ENCODE measurements at places on chromosomes 3 and 15. TPM values are rescaled to one million over a fixed set of nuclear protein-coding genes. Genes with fewer than 3 reads are reported as not detected.
A peak's percentile ranks its signal among the peaks of the same experiment; 100 is the strongest.

DNA sequence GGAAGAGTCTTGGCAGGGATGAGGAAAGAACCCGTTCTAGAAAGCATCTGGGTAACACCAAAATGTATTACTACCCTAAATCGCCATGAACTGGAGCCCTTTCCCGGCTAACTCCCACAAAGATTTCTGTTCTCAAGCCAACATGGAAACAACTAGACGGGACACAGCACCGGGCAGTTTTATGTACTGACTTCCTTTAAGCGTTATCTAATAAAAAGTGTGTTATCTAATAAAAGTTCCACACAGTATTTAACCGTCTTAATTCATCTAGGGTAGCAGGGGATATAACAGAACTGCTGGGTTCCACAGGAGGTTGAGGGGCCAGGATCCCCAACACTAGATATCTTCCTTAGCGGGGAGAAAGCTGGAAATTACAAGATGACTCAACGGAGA lies 347 bp upstream of the C3orf62 start:
- H3K36me3 ChIP-seq: no peaks in the 10 kb centered on the region
- no peaks in the 10 kb centered on the region for H3K27me3 ChIP-seq
- peaks cover 10% of the 10 kb centered on the region for H3K4me1 ChIP-seq
- H3K4me3 ChIP-seq: no peak overlapping the region
- H3K27ac ChIP-seq: peak overlapping the region; percentile 81
- DNase-seq: no peak

- H3K4me3 ChIP-seq: peak within 1 kb of the TSS; percentile 51
- peak; percentile 79 for DNase-seq
- H3K27me3 ChIP-seq: peaks cover 48% of the 10 kb centered on the region
- no peak within 1 kb of the TSS for H3K27ac ChIP-seq
- H3K36me3 ChIP-seq: no peaks in the 10 kb centered on the region
- peaks cover 12% of the 10 kb centered on the region for H3K4me1 ChIP-seq
These were observed at the start of gene ITGA11 for GRCh38 chr15:68431792-68432401. ITGA11 (minus strand) TSS chr15:68432163; CDS start chr15:68432066, 97 bp downstream.

GRCh38 chr3:152202976-152203626 lies 65.6 kb upstream of the MBNL1 start:
- DNase-seq: no peak
- H3K4me1 ChIP-seq: peaks cover 22% of the 10 kb centered on the region
- H3K4me3 ChIP-seq: no peak overlapping the region
- H3K36me3 ChIP-seq: no peaks in the 10 kb centered on the region
- H3K27me3 ChIP-seq: no peaks in the 10 kb centered on the region

- H3K27ac ChIP-seq: no peak overlapping the region
- H3K4me1 ChIP-seq: no peaks in the 10 kb centered on the region
- no peaks in the 10 kb centered on the region for H3K36me3 ChIP-seq
- H3K4me3 ChIP-seq: no peak overlapping the region
- H3K27me3 ChIP-seq: peaks cover 23% of the 10 kb centered on the region
These were observed 121.4 kb upstream of the ATP11B start for GRCh38 chr3:182671942-182672341.

DNA sequence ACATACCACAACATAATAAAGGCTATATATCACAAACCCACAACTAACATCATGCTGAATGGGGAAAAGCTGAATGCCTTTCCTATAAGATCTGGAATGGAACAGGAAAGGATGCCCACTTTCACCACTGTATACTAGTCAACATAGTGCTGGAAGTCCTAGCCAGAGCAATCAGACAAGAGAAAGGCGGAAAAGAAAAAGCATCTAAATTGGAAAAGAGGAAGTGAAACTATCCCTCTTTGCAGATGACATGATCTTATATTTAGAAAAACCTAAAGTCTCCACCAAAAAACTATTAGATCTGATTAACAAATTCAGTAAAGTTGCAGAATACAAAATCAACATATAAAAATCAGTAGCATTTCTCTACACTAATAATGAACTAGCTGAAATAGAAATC lies 14.6 kb upstream of the PIK3CA start:
- no peaks in the 10 kb centered on the region for H3K4me1 ChIP-seq
- no peaks in the 10 kb centered on the region for H3K36me3 ChIP-seq
- no peak for DNase-seq
- no peaks in the 10 kb centered on the region for H3K27me3 ChIP-seq
- no peak overlapping the region for H3K4me3 ChIP-seq
- H3K27ac ChIP-seq: no peak overlapping the region

DNA sequence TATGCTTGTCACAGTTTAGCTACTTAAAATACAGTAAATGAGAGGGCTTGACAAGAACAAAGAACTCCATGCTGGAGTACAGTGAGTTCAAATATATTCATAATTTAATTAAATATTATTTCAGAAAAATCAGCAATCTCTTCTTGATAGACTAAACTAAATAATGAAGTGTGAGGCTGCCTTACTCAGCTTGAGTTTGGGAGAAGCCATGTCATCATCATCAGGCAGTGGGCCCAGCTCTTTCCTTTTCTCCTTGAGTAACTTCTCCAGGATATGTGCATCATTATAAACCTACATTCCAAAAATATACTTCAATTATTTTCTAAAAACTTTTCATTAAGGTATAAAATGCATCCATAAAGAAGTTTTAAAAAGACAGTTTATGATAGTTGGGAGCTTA lies 70.5 kb downstream of the PBRM1 start:
- DNase-seq: no peak
- no peaks in the 10 kb centered on the region for H3K36me3 ChIP-seq
- H3K27me3 ChIP-seq: no peaks in the 10 kb centered on the region
- H3K4me1 ChIP-seq: no peaks in the 10 kb centered on the region
- no peak overlapping the region for H3K27ac ChIP-seq
- no peak overlapping the region for H3K4me3 ChIP-seq

GPR149 gene
- polyA plus RNA-seq: not detected

AGTR1 gene
- 10.9 TPM for polyA plus RNA-seq

EOGT gene
- 7.4 TPM for polyA plus RNA-seq

LRRC2 gene
- polyA plus RNA-seq: 4.4 TPM
